Activated CD8-positive, alpha-beta memory T cell treated with anti-CD3 and anti-CD28 coated beads, Interleukin-2, amount 10 ng/mL, durations not matched to agents 7 days and 5 days (primary cell): ENCODE measurements at places on chromosomes 16 and 17. TPM values are rescaled to one million over a fixed set of nuclear protein-coding genes. Genes with fewer than 3 reads are reported as not detected.

ESRP2 gene
- total RNA-seq = not detected

CLEC19A gene
- total RNA-seq = not detected

FKBP10 gene
- 1.3 TPM for total RNA-seq

C17orf107 gene
- 0.98 TPM for total RNA-seq

STUB1 gene
- total RNA-seq = 87.1 TPM

PRR15L gene
- total RNA-seq = not detected

GPR142 gene
- not detected for total RNA-seq

DNA sequence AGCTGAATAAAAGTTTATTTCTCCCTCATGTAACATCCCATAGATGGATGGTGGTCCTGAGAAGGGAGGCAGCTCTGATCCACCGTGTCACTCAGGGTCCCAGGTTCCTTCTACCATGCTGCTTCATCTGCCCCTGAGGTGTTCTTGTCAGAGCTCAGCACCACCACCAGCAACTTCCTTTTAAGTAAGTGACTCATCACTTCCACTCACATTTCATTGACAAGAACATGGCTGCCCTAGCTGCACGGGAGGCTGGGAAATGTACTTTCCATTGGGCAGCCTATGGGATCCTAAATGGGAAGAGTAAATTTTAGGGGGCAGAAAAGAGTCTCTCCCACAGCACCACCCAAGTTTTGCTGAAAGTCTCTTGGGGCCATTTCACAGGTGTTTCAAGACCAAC, 134.7 kb downstream of the USP31 start:
- no peak for DNase-seq

DNA sequence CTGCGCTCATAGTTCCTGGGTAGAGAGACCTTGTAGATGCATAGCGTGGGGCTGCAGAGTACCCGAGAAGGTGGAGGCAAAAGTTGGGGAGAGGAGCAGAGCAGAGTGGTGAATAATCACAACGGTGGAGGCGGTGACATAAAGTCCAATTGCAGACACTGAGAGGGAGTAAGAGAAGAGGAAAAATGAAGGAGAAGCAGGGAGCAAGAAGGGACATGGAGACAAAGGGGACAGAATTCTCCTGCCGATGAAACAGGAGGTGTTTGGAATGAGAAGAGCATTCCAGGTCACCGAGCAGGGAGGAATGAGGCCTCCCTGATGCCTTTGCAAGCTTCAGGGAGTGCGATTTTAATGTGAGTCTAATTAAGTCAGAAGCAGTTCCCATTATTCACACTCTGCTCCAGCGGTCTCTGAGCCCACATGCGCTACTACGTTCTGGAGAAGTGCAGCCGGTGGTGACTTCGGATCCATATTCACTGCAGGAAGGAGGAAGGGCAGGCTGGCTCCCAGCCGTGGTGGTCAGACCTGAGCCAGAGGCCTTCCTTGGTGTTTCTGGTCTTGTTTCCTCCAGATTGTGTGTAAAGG, 108.0 kb upstream of the DNAH9 start:
- DNase-seq = no peak

DNA sequence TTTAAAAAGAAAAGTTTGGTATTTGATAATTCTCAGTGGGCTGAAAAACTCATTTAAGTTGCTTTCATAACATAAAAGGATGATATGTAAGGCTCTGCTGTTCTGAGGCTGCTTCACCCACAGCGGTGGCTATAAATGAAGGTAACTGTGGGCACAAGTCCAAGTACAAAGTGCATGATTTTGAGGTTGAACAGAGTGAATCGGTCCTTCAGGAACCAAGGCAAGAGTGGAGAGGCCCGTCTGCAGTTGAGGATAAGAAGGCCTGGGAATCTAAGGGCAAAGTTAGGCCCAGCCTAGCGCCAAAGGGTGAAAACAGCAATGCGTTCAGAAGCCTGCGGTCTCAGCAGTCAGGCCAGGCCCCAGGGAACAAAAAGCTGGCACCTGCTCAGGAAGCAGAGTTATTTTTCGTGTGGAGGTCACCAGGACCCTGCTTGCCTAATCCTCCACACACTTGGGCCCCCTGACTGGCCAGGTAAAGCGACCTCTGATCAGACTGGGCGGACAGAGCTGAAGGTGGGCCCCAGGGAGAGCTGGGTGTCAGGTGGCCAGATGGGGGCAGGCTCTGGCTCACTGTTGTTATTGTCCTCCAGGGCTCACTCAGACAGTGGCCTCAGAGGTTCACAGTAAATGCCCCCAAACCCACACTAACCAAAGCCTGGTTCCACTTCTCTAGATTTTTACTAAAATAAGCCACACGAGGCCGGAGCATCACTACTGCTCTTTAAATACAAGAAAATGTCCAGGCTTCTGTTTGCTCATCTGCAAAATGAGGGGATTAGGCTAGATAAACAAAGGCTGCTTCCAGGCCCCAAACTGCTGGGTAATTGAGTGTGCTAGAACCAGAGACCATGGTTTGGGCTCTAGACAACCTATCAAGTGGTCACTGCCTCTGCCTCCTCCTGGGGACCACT, 46.5 kb downstream of the TEX2 start:
- DNase-seq = no peak

GRCh38 chr16:66083171-66083570, 283.3 kb upstream of the CDH5 start:
- no peak for DNase-seq

GRCh38 chr17:13520899-13521572, 80.7 kb downstream of the HS3ST3A1 start:
- no peak for DNase-seq

DNA sequence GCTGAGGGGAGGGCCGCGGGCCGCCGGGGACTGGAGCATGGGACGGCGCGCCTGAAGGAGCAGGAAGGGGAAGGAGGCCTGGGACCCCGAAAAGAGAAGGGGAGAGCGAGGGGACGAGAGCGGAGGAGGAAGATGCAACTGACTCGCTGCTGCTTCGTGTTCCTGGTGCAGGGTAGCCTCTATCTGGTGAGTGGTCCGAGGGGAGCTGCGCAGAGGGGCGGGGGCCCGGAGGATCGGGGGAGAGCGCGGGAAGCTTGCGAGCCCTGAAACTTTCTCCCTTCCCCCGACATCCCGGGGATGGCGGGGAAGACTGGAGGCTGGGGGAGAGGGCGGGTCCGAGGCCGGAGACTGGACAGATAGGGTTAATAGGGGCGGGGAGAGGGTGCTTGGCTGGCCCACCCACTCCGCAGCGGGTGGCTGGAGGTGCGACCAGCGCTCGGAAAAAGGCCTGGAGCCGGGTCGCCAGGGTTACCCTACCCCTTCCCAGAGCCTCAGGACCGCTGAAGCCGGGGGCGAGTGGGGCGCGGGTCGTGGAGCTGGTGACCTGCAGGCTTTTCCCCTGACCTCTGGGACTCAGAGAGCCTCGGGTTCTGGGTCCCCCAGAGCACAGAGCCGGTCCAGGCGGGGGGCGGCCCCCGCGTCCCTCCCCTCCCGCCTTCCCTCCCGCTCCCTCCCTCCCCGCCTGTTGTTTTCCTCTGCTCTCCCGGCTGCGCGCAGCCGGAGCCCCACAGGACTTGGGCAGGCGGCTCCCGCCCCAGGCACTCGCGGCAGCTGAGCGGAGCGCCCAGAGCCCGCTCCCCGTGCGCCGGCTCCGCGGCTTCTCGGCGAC, 631 bp downstream of the NXPH3 start:
- no peak for DNase-seq

DNA sequence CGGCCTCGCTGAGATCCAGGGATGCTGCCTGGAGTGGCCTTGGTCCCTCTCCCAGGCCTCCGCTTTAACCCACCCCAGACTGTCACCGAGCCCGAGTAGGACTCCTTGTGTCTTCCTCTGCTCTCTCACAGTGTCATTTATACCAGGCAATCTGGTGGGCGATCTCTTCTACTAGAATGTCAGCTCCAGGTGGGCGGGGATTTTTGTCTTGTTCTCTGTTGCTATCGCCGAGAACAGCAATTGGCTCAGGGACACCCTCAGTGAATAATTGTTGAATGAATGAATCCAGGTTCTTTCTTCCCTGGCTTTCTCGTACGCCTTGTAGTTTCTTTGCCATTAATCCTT, 591 bp downstream of the DHX38 start:
- no peak for DNase-seq

DNA sequence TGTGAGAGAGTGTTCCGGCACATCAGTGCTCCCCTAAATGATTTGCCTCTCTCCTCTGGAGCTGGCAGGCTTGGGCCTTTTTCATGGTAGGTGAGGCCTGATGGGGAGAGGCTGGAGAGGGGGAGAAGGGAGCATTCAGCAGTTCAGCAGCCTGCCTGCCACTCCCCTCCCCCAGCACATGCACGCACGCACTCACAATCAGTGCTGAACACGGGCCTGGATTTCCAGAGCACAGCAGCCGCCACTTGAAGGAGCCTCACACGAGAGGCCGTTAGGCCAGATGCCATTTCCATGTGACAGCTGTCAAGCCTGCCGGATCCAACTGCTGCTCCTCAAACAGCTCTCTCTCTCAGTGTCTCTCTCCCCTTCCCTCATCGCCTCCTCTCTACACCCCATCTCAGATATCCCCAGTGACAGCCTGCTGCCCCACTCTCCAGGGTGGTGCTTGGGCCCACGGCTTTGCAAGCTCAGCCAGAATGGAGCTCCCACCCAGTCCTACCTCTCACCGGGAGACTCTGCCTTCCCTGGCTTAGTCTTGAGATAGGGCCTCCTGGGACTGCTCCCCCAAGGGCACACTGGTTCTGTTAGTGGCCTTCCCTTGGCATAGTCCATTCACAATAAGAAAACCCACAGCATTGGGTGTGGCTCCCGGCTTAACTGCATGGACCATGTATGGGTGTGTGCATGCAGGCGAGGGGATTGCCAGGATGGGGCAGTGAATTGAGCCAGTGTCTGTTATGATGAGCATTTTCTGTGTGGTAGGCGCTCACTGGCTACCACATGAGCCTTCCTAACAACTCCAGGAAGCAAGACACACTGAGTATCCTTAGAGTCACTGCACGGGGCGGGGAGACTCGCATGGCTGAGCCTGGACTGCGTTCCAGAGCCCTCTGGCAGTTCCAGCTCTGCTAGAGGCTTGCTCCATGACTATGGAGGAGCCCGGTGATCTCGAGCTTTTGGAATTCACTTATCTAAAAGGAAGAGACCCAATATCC, 226.2 kb downstream of the CCDC182 start:
- DNase-seq = no peak

DNA sequence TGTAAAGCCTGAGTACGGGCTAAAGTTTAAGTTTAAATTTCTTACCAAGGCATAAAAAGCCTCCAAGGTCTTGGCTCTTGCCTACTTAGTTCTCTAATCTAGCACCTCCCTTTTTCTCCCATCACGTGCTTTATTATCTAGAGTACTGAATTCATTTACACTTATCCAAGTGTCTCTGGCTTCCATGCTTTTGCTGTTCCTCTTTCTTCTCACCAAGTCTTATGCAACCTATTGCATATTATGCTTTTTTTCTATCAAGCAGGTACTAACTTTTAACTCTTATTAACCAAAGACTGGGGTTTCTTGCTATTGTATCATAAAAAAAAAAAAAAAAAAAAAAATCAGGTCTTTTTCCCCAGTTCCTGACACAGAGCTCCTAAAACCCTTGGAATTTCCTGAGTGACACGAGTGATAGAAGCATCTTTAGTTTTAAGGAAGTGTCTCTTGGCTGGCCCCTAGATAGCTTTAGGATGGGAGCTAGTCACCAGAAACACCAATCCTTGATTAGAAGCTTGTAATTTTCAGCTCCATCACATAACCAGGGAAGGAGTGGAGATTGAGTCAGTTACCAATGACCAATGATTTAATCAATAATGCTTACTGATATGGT, 44.9 kb downstream of the SSH2 start:
- DNase-seq = no peak

DNA sequence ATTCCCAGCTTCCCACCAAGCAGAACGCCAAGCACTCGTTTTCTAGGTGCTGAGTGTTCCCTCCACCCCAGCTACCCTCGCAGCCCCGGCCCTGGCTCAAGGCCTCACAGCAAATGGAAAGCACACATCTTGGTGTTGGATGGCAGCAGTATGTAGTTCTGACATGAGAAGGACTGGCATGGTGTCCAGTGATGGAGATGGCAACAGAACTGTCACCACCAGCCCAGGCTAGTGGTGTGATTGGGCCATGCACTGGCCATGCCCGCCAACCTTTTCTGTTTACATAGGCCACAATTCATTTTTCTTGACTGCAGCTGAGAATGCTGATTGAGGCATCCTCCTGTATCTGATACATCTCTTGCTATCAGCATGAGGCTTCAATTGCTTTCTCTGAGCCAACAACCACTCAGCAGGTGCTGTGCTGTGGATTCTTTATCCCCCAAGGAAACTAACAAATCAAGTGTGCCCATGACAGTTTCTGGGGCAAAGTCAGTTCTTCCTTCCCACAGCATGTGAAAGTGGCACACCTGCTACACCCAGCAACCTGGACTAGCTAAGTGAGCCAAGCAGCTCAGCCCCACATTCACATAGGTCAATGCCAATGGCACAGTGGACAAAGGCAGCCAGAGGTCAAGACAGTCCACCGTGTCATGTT, 3.8 kb downstream of the SLC12A4 start:
- DNase-seq = no peak
